ENCODE measurements at places on chromosomes 6 and 20.

DNA sequence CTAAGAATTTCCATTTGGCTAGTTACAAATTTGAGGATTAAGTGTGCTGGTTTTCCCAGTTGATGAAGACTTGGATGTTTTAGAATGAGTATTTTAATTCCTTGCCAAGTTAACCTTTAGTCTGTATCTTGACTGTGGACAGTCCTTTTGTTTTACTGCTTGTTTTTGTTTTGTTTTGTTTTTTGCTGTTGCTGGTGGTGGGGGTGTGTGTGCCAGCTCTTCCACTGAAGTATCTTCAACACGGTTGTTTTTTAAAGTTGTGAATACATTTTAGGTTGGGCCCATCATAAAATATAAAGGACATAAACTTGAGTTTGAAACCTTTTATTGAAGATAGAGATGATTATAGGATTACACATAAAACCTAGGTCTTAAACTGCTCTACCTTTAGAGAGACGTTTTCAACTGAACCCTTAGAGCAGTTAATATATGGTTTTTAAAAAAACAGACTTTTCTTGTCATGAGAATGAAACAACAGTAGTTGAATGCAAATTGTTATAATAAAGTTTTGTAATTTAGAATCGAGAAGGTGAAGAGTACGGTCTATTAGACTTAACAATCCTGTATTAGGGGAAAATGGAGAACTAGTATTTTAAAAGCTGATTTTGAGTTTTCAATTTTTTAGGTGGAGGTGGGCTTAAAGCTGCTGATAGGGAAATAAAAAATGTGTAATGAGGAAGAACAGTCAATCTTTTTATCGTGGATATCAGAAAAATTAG lies 4.0 kb downstream of the QKI start:
- DNase-seq: no peak

- DNase-seq: no peak
Measured at GRCh38 chr6:43940393-43941087, 170.5 kb downstream of the VEGFA start.

GRCh38 chr6:36200154-36200891 lies 3.8 kb downstream of the BRPF3 start:
- DNase-seq: no peak

DNA sequence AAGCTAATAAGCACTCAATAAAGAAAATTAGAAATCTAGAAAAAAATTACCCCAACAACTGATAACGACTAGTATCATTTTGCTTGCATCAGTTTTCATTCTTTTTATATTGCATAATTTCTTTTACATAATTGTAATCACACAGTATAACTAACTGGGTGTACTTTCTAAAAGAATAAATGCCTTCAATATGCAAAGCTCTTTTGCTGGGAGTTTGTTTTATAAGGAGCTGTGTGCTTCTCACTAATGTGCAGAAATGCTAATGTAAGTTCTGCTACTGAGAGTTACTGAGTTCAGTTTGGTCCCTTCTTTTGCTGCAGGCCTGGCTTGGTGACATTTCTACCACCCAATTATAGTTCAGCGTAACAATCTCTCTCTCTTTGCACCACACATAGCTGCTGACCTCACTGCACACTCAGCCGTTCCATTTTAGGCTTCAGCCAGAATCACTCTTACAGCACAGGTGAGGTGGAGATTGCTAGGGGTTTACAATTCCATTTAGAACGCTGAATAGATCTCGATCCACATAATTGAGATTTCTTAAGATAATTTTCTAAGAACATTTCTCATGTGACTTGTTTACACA lies 20.9 kb upstream of the KLHL31 start:
- no peak for DNase-seq

DNA sequence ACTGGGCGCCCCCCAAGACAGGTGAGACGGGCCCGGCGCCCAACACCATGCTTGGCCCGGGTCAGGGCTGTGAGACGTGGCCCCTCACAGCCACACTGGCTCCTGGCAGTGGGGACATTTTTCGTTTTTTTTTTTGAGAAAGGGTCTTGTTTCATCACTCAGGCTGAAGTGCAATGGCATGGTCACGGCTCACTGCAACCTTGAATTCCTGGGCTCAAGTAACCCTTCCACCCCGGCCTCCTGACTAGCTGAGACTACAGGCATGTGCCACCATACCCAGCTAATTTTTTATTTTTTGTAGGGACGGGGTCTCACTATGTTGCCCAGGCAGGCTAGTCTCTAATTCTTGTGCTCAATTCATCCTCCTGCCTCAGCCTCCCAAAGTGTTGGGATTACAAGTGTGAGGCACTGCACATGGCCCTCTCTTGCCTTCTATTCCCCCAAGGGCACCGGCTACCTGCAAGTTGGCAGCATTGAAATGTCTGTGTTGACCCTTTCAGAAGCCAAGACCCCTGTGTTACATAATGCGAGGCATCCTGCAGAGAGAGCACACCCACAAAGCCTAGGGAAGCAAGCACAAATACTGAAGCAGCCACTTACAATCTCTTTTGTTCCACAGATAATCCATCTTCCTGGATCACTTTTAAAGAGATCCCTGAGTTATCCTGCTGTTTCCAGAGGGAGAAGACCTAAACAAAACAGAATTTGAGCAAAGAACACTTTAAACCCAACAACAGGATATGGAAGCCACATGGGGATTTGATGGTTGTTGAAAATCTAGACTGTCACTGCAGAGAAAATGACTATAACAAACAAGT lies 57.5 kb upstream of the SLC4A11 start:
- no peak for DNase-seq

- DNase-seq: no peak
Measured at GRCh38 chr20:54154439-54154838, 19.3 kb downstream of the CYP24A1 start.

- no peak for DNase-seq
Measured at GRCh38 chr6:157763129-157763903, 59.7 kb upstream of the SNX9 start.

GRCh38 chr6:126300126-126300525 lies 39.8 kb upstream of the CENPW start:
- no peak for DNase-seq

DNA sequence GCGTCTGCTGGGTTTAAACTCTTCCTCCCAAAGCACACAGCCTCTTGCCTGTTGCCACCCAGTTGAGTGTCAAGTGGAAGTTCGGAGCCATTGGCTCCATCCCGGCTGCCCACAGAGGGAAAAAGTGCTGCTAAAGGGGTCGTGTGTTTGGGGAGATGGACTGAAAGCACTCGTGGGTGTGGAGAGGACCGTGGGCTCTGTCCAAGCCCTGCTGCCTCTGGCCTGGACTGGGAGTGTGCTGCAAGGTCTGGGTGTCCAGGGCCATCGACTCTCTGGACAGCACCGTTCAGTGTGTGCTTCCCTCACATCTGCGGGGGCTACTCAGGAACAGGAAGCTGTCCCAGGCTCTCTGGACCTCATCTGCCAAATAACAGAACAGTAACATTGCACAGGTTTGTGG lies 269.3 kb downstream of the DLL1 start:
- DNase-seq: no peak

GRCh38 chr20:63119121-63119962 lies 96.6 kb downstream of the YTHDF1 start:
- no peak for DNase-seq

DNA sequence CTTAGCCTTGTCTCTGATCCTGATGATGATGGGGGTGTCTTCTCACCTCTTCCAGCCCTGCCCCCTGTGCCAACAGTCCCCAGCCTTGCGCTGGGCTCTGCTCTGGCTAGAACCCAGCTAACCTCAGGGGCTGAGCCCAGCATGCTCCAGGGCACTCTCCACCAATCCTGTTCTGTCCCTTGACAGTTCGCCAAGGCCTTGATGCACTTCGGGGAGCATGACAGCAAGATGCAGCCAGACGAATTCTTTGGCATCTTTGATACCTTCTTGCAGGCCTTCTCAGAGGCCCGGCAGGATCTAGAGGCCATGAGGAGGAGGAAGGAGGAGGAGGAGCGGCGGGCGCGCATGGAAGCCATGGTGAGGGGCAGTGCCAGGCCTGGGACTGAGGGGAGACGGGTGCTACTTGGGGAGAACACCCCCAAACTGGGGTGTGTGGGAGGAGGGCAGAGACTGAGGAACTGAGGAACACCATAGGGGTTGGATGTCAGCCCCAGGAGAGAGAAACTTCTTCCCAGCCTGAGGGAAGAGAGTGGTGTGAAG lies 33.1 kb downstream of the MOCS1 start:
- DNase-seq: no peak

- no peak for DNase-seq
Measured at GRCh38 chr20:2080532-2081224, 20.9 kb upstream of the STK35 start.

- DNase-seq: no peak
Measured at GRCh38 chr6:20447581-20448132, 46.0 kb downstream of the E2F3 start.

GRCh38 chr6:41920921-41921711 lies at the start of the genes BYSL and MED20:
Gene BYSL (plus strand): TSS chr6:41921499. CDS start chr6:41921563, 64 bp downstream.
Gene MED20 (minus strand): TSS chr6:41921139. CDS start chr6:41921018, 121 bp downstream.
- DNase-seq: peak; percentile 97

GRCh38 chr6:139271056-139271455 lies 20.7 kb downstream of the TXLNB start:
- no peak for DNase-seq

GRCh38 chr6:45200510-45200909 lies 127.6 kb upstream of the RUNX2 start:
- DNase-seq: no peak

GRCh38 chr6:140661691-140662090 lies 1287.2 kb upstream of the CITED2 start:
- DNase-seq: no peak

GRCh38 chr20:44109951-44110361 lies 77.0 kb downstream of the JPH2 start:
- no peak for DNase-seq

- no peak for DNase-seq
Measured at GRCh38 chr20:24906806-24907205, 42.3 kb upstream of the CST7 start.
